Bronchial smooth muscle cell (primary cell): ENCODE measurements at places on chromosomes 3 and 15. TPM values are rescaled to one million over a fixed set of nuclear protein-coding genes. Genes with fewer than 3 reads are reported as not detected.

Gene NPHP3
- total RNA-seq, result 18.6 and 20.5 TPM in 2 replicates

Gene BTLA
- 0.16 TPM in 1 of 2 replicates, not detected in the other for total RNA-seq

Gene DAZL
- not detected in 2 replicates for total RNA-seq

Gene IQCH
- total RNA-seq, result 3.5 and 4.8 TPM in 2 replicates

Gene UACA
- total RNA-seq, result 138 and 157 TPM in 2 replicates

Gene ERC2
- total RNA-seq, result 0.16 TPM in 1 of 2 replicates, not detected in the other

Gene SLC24A5
- total RNA-seq, result not detected in 2 replicates

Gene GJD2
- not detected in 2 replicates for total RNA-seq

Gene IMPG2
- total RNA-seq, result 0.32 and 0.86 TPM in 2 replicates

Gene ISLR
- 152 and 214 TPM in 2 replicates for total RNA-seq

Gene HYAL1
- total RNA-seq, result 1.2 and 2.7 TPM in 2 replicates

Gene CPN2
- total RNA-seq, result not detected in 2 replicates
